ENCODE measurements at places on chromosomes 16 and 17.

DNA sequence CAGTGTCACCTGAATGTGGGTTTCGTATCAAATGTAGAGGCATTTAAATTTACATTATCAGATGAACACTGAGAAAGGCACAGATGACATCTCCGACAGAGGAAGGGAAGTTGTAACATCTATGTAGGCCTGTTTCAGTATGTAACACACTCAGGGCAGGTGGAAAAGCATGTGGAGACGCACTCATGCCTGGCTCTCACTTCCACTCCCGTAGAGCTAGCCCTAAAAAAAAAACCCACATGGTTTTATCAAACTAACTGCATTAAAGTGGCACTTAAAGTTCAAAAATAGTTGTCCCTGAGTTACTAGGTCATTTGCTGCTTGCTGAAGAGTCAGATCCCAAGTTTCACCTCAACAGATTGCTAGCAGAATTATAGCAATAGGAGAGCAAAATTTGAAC is 6.1 kb upstream of the ANKFY1 start:
- DNase-seq = no peak

GRCh38 chr17:2138761-2139160 is 83.9 kb downstream of the HIC1 start:
- peak; percentile 28 for DNase-seq

- DNase-seq = no peak
Observed at GRCh38 chr16:56672761-56673536, 3.3 kb downstream of the MT1H start.

DNA sequence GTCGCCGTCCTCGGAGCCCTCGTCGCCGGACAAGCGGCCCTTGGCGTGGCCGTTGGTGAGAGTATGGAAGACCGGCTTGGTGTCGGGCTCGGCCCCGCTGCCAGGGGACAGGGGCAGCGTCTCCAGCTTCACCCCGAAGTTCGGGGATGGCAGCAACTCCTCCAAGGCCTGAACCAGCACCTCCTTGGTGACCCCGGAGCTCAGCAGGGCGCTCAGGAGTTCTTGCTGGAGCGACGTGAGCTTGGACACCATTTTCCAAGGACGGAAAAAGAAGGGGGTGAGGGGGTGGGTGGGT is 279 bp downstream of the HNF1B start:
- no peak for DNase-seq

DNA sequence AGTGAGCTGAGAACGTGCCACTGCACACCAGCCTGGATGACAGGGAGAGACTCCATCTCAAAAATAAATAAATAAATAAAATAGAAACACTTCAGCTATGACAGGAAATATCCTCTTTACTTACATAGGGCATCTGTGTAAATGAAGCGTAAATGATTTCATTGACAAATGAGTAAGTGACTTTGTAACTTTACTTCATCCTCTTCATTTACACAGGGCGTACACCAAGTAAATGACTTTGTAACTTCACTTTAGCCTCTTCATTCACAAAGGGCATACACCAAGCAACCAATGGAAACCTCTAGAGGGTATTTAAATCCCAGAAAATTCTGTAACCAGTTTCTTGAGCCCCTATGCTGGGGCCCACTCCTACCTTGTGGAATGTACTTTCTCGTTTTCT is 16.2 kb upstream of the KLHDC4 start:
- DNase-seq = no peak

- DNase-seq = no peak
Observed at GRCh38 chr17:72004611-72005331, 116.0 kb upstream of the SOX9 start.

GRCh38 chr17:41992576-41992975 is 24.7 kb downstream of the DNAJC7 start:
- no peak for DNase-seq

- no peak for DNase-seq
Observed at GRCh38 chr16:81720973-81721906, 57.9 kb upstream of the PLCG2 start.

DNA sequence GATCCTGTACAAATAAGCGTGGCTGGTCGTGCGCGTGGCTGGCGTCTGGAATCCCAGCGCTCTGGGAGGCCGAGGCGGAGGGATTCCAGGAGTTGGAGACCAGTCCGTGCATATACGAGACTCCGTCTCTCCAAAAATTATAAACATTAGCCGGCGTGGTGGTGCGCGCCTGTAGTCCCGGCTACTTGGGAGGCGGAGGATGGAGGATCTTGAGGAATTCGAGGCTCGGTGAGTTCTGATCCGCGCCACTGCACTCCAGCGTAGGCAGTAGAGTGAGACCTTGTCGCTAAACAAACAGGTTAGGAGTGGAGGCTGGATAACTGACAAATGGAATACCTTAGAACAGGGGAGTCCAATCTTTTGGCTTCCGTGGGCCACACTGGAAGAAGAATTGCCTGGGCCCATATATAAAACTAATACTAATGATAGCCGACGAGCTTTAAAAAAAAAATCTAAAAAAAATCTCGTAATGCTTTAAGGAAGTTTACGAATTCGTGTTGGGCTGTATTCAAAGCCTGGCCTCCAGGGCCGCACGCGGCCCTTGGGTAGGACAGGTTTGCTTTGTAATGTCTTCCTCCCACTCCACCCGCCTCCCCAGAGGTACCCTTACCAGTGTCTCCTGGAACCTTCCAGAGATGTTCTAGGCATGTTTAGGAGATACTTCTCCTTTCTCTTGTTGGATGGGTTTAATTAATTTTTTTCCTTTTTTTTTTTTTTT is 909 bp upstream of the RSL1D1 start:
- DNase-seq = peak; percentile 15

DNA sequence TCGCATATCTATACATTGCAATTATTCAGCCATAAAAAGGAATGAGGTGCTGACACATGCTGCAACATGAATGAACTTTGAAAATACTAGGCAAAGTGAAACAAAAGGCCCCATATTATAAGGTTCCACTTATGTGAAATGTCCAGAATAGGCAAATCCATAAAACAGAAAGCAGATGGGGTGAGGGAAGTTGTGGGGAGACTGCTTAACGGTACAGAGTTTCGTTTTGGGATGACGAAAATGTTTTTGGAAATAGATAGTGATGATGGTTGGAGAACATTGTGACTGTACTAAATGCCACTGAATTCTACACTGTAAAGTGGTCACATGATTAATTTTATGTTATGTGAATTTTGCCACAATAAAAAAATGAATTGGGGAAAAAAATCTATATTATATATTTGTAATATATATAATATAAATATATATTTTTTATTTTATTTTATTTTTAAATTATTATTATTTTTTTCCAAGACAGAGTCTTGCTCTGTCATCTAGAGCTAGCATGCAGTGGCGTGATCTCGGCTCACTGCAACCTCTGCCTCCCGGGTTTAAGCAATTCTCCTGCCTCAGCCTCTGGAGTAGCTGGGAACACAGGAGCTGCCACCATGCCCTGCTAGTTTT is 4.2 kb upstream of the GNA13 start:
- DNase-seq = no peak

- DNase-seq = no peak
Observed at GRCh38 chr17:70204431-70204830, 35.1 kb downstream of the KCNJ2 start.

- no peak for DNase-seq
Observed at GRCh38 chr17:39009581-39010001, 42.4 kb upstream of the FBXO47 start.

GRCh38 chr17:67021196-67021595 is 23.2 kb upstream of the CACNG1 start:
- DNase-seq = no peak

GRCh38 chr16:57601801-57602478 is 26.5 kb upstream of the ADGRG1 start:
- DNase-seq = no peak

- no peak for DNase-seq
Observed at GRCh38 chr17:42345396-42346073, 42.7 kb downstream of the STAT3 start.

DNA sequence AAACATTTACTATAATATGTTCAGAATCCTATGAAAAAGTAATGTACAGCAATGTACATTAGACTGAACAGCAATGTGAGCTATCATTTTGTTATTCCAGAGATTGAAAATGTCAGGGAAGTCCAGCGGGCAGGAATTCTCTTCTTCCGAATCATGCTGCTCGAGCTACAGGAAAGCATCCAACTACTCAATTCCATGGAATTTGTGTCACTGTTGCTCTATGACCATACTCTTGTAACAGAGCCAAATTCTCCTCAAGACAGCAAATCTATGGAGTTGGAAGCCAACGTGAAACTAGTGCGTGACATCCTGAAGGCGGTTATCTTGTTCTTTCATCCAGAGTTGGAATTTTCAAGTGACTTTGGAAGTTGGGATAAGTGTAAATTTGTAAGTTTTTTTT is 24.8 kb upstream of the NSRP1 start:
- DNase-seq = no peak

GRCh38 chr16:81431554-81432353 is 12.9 kb upstream of the CMIP start:
- DNase-seq = no peak

GRCh38 chr16:58044266-58045019 is 18.9 kb downstream of the MMP15 start:
- no peak for DNase-seq

DNA sequence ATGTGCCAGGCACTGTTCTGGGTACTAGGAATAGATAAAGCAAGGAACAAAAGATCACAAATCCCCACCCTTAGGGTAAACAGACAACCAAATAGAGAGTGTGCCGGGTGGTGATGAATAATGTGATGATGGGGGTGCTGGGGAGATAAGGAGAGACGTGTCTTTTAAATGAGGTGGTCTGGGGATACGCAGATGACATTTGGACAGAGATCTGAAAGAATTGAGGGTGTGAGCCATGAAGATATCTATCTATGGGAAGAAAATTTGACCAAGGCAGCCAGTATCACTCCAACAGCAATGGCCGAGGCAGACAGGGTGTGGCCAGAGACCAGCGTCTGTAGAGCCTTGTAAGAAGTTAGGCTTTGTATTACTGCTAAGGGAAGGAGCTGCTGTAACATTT is 165.3 kb downstream of the MRTFB start:
- DNase-seq = no peak

DNA sequence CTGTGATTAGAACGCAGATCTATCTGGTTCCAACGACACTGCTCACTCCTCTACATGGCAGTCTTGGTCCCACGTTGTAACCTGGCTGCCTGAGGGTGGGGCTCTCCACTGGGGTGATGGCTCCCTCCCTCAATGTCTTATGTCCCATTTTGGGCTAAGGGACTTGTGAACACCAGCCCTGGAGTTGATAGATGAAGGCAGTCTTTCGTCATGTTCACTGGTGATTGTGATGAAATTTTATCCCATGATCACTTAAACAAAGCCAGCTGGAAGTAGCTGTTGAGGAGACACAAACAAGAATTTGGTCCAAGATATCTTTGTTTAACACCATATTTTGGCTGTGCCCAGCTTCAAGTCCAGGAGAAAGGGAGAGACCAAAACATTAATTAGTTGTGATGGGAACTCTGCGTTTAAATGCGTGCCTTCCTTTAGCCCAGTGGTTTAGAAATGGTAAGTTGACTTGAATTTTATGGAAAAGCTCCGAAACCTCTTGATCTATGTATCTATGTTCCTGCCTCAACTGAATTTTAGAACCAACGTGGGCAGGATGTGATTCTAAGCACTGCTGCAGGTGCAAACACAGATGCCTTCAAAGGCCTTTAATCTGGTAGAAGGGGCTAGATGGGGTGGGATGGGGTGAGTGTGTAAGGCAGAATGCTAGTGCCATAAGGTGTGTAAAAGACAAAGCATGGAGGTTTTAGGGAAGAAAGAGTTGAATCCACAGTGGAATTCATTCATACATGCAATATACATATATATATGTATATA is 186.8 kb upstream of the IRX3 start:
- no peak for DNase-seq

DNA sequence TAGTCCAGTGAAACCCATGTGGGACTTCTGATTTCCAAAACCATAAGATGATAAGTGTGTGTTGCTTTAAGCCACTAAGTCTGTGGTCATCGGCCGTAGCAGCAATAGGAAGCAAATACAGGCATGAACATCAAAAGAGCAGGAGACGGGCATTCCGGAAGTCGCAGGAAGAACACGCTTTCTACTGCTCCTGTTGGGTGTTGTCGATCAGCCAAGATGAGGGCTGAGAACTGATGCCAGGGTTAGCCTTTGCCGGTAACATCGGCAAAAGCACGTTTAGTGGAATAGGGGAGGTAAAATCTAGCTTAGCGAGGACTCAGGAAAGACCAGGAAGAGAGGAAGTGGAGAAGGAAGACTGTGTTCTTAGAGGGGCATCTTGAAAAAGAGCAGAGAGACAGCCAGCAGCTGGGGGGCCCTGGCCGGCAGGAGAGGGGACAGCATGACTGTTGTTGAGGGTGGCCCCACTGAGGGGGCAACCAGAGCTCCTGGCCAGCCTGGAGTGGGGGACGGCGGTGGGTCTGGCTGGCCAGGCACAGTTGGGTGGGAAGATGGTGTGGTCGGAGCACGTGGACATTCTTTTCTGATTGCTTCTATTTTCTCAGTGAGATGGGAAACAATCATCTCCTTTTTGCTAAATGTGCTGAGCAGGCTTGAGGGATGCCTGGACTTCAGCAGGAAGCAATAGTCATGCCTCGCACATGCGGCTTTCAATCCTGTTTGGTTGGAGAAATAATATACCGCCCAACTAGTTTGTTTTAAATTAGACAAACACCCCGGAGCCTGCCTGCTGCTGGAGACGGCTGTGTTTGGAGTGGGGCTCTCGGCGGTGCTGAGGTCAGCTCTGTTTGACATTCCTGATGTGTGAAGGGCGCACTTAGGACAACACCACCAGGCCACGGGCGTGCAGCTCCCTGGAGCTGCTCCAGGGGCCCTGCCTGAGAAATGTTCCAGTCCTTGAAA is 109.9 kb downstream of the METRNL start:
- no peak for DNase-seq

DNA sequence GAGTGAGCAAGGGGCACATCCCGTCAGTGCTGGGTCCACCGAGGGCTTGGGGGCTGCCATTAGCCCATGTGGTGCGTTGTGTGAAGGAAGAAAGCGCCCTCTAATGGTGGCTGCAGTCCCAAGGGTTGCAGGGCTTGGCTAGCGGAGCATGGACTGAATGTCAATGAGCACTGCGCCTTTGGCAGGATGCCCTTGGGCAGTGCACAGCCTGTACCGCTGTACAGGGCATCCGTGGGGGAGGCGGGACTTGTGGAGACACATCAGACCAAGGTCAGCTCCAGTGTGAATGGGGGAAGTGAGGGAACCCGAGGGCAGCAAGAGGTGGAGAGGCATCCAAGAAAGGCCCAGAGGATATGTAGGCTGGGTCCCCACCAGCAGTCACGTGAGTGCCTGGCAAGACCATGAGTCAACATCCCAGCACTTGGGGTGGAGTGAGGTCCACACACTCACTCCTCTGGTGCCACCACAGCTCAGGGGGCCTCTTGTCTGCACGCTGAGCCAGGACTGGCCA is 75.5 kb upstream of the MED9 start:
- peak; percentile 33 for DNase-seq

- DNase-seq = no peak
Observed at GRCh38 chr16:28820016-28820415, 2.8 kb upstream of the ATXN2L start.

GRCh38 chr16:30715750-30716445 is 16.9 kb downstream of the SRCAP start:
- DNase-seq = no peak

- DNase-seq = no peak
Observed at GRCh38 chr17:57424777-57425188, 168.5 kb downstream of the MSI2 start.

- DNase-seq = no peak
Observed at GRCh38 chr16:30444231-30445148, 1.2 kb downstream of the SEPHS2 start.

- no peak for DNase-seq
Observed at GRCh38 chr17:73625006-73625405, 19.2 kb downstream of the SDK2 start.
